ENCODE measurements at places on chromosomes 7 and 10.

DNA sequence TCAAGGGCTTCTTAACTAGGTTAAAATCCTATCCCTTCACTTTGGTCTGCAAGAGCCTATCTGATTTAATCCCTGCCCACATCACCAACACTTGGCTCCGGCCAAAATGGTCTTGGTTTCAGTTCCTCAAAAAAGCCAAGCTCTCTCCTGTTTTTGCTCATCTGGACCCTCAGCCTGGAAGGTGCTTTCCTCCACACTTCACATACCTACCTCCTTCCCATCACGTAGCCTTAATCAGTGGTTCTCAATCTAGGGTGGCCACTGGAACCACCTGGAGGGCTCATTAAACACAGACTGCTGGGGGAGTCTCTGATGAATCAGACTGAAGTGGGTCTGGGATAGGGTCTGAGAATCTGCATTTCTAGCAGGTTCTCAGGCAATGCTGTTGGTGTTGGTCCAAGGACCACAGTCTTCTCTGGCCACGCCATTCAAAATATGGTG is 227.0 kb upstream of the AOAH start:
- DNase-seq: no peak

DNA sequence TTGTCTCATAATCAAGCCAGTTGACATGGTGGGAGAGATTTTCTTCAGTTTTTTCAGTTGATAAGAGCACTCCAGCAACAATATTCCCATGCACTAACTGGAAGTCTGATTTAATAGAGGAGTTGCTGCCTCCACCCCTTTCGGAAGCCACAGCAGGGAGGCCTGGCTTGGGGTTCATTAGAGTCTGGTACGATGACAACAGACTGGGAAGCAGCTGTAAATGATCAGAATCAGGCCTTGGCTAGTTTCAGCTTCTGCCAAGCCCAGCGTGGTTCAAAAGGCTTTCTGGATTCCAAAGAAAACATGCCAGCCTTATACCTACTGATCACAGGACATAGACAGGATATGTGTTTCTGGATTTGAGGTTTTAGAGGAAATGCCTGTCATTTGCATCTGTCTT is 274.0 kb downstream of the CSTF2T start:
- no peak for DNase-seq

DNA sequence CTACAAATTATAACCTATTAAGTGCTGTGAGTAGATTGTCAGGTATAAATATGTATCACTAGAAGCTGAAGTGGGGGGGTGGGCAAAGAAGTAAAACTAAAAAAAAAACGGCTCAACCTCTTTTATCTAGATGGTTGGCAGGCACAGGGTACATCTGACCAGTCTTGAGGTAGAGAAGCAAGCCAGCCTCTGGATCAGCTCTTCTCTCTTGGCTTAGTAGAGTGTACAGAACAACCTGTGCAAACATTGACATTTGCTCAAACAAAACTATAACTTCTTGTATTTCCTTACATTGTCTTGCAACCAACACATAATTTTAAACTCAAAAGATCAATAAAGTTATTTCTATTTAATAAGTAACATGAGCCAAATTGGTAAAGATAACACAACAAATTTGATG is 25.6 kb downstream of the DNA2 start:
- DNase-seq: no peak

- DNase-seq: no peak
These were observed 67.7 kb upstream of the NEUROD6 start for GRCh38 chr7:31408140-31408729.

- no peak for DNase-seq
These were observed 34.4 kb upstream of the ETV1 start for GRCh38 chr7:14023838-14024237.

DNA sequence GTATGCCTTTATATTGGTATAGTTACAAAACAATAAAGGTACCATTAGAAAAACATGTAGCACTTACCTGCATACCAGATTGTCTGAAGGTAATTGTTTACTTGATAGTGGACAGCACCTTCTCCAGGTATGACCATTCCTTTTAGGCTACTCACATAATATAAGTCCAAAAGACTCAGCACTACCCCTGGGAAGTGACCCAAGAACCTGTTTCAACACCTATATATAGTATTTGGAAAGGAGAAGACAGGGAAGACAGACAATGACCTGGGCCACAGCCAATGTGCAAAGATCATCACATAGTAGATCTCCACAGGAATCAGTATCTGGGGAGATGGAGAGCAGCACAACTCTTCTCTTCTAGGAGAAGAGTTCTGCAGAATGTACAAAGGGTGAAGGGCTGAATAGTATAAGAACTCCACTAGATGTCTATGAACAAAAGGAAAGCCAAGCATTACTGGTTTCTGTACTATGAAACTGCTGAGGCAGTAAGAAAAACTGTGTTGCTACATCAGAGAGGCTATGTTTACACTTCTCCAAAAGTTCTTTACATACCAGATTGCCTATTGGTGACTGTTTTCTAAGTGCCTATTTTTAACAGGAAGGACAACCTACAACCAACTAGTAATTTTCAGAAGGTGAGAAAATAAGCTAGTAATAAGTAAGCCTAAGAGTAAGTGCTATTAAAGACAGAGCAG is 159.2 kb downstream of the BTAF1 start:
- DNase-seq: no peak

DNA sequence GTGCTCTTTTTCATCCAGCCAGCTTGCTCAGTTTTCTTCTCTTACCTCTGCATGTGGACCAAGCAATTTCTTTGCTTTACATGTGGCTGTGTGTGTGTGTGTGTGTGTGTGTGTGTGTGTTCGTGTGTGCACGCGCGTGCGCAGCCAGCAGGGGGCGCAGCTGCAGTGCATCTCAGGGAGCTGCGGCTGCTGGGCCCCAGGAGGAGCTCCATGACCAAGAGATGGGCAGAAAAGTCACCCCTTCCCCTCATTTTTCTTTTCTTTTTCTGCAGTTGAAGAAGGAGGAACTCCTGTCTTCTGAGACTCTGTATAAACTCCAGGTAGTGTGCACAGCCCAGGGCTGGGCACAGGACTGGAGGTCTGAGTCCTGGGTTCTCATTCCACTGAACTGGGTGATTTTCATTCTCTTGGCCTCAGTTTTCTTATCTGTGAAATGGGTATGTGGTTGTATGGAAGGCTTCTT is 41.8 kb downstream of the BLNK start:
- DNase-seq: peak; percentile 46

GRCh38 chr10:102975483-102976379 is 57.6 kb downstream of the CNNM2 start:
- no peak for DNase-seq

Data from CD4-positive, alpha-beta T cell (primary cell).